ENCODE measurements at places on chromosomes 1 and 21.

GRCh38 chr21:21714426-21714825 is 716.2 kb downstream of the NCAM2 start:
- peak; percentile 95 for DNase-seq

DNA sequence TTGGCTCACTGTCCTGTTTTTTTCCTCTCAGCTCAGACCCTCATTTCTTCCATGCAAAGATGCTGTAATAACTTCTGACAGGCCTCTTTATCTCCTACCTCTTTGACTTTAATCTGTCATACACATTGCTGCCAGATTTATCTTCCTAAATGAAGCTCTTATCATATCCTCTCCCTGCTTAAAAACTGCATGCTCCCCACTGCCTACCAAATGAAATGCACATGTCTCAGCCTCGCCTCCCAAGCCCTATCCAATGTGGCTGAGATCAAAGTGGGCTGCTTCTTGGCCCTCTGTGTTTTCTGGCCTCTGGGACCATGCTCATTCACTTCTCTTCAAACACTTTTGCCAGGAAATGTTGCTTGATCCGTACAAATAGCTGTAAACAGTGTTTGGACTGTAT is 38.3 kb downstream of the IRF2BP2 start:
- no peak for DNase-seq

DNA sequence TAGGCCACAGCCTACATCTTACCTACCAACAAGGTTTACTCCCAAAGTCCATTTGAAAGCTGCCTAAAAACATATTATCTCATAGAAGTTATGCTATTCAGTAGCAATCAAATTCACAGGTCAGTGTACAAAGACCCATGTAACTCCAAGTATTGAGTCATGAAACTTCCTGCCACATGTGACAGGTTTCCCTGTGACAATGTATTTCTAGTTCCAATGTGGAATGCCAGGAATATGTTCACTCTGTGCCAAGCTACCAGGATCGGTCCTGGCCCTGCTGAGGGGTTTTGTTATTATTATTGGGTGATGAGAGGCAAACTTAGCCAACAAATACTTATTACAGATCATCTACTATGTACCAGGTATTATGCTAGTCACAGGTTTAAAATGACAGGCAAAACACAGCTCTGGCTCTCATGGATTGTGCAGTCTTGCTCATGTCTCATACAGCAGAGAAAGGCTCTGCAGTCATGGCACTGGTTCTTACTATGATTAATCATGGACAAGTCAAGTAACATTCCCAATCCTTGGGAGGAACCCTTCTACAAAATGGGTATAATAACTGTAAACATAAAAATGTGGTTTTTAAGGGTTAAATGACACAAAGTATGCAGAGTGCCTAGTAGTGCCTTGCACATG is 22.5 kb downstream of the DPH5 start:
- no peak for DNase-seq

DNA sequence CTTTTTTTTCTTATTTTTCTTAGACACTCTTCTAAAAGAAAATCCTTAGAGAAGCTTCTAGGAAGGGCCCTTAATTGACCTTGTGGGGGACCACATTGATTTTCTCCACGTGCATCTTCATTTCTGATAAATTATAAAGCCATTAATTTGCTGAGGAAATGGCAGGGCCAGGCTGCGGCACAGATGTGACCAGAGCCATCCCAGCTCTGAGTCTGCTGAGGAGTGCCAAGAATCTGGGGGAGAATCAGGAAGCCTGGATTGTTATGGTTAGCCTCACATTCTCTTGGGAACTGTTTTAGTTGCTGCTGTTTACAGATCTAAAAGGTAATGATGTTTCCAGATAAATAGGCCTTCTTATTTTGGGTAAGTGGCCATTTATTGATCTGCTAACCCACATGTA is 16.2 kb downstream of the PROX1 start:
- DNase-seq, result no peak

DNA sequence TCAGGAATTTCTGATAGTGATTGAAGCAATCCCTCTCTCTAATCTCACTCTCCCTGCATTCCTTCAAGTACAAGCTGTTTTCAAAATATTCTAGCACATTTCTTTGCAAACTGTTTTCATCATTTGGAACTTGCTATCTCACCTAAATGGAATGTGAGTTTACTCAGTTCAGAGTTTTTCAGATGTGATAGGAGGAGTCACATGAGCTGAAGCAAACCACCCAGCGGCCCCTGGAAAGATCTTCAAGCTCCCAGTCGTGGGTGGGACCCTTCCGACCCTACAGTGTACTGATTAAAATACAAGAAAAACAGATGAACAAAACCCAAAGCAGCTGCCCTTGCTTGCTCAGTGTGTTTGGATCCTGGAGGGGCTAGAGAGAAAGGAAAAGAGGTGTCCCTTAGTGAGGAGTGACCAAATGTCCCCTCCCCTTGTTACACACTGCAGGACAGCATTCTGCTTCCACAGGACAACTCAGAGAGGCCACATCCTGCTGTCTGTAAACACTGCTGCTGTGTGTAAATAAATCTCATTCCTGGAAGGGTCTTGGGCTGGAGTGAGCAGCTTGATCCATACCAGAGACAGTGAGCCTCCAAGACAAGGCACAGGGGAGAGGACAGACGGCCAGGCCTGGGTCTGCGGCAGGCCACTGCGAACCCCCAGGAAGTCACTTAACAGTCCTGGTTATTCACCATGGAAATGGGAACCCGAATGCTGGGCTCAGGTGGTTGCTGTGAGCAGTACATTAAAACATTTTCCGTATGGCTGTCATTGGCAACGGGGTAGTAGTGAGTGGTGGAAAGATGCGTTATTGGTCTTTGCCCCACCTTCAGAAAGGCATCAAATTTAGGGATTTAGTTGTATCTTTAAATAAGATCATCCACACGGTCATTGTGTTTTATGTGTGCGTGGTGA is 229.2 kb downstream of the RHOU start:
- peak; percentile 88 for DNase-seq

DNA sequence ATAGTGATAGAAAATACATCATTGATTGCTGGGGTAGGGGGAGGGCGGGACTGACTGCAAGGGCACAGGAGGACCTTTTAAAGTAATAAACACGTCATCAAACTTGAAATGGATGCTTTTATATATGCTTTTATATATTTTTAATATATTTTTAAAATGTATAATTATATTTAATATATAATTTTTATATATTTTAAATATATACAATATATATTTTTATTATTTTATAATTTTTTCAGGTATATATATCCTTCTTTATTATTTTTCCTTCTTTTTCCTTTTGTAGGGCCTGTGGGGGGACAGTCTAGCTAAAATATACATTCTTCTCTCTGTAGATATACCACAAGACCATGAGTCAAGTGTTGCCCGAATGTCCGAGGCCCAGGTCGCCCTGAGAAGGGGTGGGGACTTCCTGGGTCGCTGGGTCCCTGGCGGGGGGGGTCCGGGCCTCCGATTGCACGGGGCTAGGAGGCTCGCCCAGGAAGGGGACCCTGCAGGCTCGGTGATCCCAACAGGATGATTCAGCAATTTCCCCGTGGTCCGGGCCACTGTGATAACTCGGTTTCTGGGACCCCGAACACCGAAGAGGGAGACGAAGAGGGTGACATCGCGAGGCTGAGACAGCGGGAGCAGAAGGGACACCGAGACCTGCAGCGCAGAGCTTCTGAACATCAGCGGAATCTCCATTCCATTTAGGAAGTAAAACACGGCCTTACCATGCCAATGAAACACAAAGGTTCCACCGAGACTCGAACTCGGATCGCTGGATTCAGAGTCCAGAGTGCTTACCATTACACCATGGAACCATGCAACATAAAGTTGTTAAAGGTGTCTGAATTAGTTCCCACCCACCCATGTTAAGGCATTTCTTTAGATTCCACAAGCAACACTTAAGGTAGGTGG is 112.5 kb upstream of the NBPF11 start:
- DNase-seq, result peak; percentile 84

DNA sequence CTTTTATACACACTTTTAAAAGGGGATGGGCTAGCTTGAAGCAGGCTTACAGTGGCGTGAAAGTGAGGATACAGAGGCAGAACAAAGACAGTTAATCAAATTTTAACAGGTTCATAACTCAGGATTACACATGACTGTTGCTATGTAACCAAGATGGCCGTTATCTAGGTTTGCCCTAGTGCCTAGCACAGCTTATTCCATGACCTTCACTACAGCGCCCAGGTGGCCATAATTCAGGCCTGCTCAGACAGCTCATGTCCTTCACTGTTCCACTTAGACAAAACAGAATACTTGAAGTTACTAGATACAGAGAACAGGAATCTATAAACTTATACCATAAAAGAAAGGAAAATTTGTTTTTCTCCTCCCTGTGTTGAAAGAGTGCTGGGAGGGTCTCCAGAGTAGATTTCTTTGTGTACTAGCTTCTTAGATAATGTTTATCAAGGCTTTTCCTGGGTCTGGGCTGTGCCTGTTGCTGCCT is 6.2 kb upstream of the SPRR2F start:
- no peak for DNase-seq

- DNase-seq, result no peak
Observed at GRCh38 chr1:155481741-155482241, 80.8 kb downstream of the ASH1L start.

- DNase-seq, result no peak
Observed at GRCh38 chr1:223052931-223053330, 90.1 kb downstream of the TLR5 start.

GRCh38 chr1:116751621-116752020 is 2.6 kb upstream of the CD2 start:
- no peak for DNase-seq

GRCh38 chr1:90114521-90115141 is 119.7 kb downstream of the ZNF326 start:
- peak; percentile 50 for DNase-seq

- DNase-seq, result no peak
Observed at GRCh38 chr1:209404577-209404976, 178.9 kb upstream of the CAMK1G start.

GRCh38 chr1:40786171-40786994 is 2.8 kb downstream of the KCNQ4 start:
- DNase-seq, result no peak

DNA sequence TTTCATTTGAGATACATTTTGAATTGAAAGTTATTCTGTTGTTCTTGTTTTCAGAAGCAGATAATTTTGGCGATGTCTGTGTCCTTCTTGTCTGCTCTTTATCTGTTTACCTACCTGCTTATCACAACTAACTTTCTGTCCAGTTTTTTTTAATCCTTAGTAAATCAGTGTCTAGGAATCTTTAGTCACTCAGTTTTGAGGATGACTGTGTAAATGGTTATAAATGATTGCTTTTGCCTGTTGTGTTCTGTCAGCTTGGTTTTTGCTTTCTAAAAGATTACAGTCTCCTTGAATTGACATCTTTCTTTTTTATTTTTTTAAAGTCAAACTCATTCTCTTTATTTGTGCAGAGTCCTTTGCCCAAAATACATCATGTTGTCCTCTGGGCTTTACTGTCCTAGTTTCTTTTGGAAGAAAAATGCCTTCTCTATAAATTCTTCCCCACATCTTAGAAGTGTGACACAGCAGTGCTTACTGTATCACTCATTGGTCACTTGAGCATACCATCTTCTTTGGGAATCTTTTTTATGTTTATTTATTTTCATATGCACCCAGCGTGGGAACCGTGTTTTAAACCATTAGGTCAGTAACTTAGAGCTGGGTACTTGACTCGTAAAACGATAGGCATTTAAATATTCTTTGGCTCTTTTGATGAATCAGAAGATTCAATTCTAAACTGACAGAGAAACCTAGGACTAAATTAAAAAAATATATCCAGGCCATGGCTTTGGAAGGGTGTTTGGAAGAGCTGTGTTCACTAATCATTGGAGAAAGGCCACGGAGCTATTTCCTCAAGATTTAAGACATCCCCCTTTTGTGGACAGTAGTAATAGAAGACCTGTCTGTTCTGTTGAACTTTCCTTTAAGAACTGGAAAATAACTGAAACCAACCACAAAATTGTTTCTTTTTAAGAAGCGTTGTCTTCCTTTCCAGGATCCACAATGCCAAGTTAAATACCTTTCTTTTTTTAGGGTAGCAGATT is 20.9 kb downstream of the LAMC1 start:
- peak; percentile 94 for DNase-seq

- DNase-seq, result no peak
Observed at GRCh38 chr1:38004284-38005108, 818 bp downstream of the FHL3 start.

- no peak for DNase-seq
Observed at GRCh38 chr1:31768407-31768907, 4.3 kb upstream of the ADGRB2 start.

GRCh38 chr21:44982558-44983250 is 42.9 kb downstream of the SLX9 start:
- peak; percentile 65 for DNase-seq

- no peak for DNase-seq
Observed at GRCh38 chr21:44466996-44467858, 11.9 kb downstream of the LRRC3 start.

- peak; percentile 27 for DNase-seq
Observed at GRCh38 chr1:193143285-193143684, 21.5 kb downstream of the CDC73 start.

GRCh38 chr1:209667103-209667502 is 8.1 kb upstream of the G0S2 start:
- no peak for DNase-seq

GRCh38 chr1:48526008-48526710 is 54.2 kb upstream of the SPATA6 start:
- DNase-seq, result peak; percentile 40

- peak; percentile 82 for DNase-seq
Observed at GRCh38 chr1:41485605-41486004, 1.1 kb upstream of the EDN2 start.

DNA sequence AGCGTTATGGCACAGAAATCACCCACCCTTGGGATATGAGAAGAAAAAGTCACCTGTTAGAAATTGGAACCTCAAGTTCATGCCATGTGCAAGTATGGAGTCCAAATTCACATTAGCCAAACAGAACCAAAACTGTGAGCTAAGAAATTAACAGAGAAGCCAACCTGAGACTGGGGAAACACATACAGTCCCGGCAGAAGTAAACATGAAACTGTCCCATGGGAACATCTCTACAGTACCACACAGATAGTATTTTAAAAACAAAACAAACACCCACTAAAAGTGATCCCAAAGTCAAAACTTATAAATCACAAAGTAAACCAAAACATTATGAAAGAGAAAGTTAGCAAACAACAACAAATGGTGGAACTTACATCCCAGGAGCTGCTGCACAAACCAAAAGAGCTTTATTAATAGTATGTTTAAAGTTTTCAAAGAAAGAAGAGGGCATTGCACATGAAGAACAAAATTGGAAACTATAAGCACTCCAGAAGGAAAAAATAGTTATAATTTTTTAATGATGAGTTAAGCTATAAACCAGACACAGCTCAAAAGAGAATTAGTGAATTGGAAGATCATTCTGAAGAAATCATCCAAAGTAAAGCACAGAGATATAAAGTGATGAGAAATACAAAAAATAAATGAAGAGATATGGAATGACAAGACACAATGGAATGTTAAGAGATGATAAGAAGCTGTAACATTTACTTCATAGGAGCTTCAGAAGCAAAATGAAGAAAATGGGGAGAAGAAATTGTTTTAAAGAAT is 83.5 kb upstream of the COA6 start:
- no peak for DNase-seq

All from fibroblast of skin of scalp (primary cell).